Effector memory CD4-positive, alpha-beta T cell (primary cell): ENCODE measurements at places on chromosomes 4 and X.

GRCh38 chrX:19354625-19355024 lies 10.9 kb downstream of the PDHA1 start:
- no peak for DNase-seq

DNA sequence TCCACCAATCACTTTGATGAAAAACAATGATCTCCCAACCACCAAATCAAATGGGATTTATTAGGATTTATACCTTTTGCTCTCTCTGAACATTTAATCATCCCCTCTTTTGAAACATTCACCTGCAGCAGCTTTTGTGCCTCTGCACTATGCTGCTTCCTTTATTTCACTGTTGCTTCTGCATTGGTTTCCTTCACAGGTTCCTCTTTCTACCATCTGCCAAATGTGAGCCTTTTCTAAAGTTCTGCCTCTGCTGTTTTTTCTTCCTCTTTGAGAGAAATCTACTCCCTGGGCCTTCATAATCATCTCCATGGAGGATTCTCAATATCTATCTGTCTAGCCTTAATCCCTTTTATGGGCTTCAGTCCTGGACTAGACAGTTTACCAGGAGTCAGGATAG lies 24.7 kb downstream of the CUL4B start:
- DNase-seq = no peak

DNA sequence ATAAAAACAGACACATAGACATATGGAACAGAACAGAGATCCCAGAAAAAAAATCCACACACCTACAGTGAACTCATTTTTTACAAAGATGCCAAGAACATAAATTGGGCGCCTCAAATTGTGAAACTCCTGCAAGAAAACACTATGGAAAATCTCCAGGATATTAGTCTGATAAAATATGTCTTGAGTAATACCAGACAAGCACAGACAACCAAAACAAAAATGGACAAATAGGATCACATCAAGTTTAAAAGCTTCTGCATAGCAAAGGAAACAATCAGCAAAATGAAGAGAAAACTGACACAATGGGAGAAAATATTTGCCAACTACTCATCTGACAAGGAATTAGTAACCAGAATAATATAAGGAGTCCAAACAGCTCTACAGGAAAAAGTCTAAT lies 337.3 kb upstream of the DIPK2B start:
- no peak for DNase-seq

DNA sequence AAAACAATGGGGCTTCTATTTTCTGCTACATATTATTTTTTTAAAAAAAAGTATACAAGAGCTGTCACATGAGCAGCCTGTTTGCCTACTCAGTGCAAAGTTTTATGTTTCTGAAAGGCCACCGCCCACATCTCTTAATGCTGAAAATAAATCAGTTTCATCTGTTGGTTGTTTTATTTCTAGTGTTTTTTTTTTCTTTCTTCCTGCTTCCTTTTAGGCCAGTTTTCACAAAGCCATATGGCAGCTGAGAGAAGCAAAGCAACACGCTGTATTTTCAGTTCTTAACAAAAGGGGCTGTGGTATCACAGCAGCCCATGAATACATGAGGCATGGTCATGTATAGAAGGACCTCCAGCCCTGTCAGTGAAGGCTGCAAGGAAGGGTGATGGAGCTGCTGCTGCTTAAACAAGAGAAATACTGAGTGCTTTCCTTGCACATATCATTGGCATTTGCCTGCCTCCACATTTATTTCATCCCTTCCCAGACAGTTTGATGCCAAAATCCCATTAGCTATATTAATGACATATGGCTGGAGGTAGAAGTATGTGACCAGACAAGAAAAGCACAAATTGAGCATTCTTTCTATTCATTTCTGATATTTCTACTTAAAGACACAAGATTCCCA lies 172.5 kb downstream of the PCDH18 start:
- no peak for DNase-seq

DNA sequence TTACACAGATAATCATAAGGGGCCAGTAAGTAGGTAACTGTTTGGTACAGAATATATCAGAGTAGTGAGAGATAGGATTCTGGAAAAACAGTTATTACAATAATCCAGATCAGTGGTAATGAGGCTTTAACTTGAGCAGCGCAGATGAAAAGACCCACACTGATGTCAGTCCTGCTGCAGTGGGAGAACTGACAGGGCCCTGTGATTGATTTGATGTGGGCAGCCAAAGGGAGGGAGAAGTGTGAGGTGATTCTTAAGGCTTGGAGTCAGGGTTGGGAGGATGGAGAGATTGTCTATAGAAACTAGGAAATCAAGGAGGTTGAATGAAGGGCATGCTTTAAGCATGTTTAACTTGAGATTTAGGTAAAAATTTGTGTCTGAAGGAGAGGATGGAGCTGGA lies 161.4 kb downstream of the VSIG4 start:
- DNase-seq = no peak

- DNase-seq = no peak
These were observed 8.6 kb downstream of the F9 start for GRCh38 chrX:139538907-139539790.

DNA sequence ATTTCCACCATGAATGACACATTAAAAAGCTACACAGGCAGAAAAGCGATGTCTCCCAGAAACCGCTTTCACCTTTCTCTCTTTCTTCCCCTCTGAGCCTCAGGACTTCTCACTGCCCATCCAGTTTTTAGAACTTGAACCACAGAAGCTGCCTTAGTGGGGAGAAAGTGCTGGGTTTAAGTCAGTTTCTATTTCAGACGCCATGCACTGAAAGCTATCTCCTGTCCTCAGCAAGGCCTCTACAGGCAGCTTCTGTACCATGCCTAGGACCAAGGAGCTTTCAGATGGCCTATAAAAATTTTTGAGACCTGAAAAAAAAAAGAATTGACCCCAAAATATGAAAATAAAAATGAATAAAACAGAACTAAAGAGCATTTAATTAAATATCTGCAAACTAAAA lies 34.5 kb downstream of the RAB33B start:
- DNase-seq = no peak

- DNase-seq = no peak
These were observed 48.2 kb upstream of the PHOX2B start for GRCh38 chr4:41796545-41797210.

GRCh38 chrX:35166023-35166422 lies 223.4 kb downstream of the FAM47B start:
- no peak for DNase-seq

GRCh38 chr4:168643111-168643795 lies 146.4 kb downstream of the PALLD start:
- DNase-seq = no peak

- DNase-seq = no peak
These were observed 314.2 kb upstream of the IGFBP7 start for GRCh38 chr4:57424232-57424897.

- no peak for DNase-seq
These were observed 178.6 kb upstream of the MAMLD1 start for GRCh38 chrX:150184491-150184890.

DNA sequence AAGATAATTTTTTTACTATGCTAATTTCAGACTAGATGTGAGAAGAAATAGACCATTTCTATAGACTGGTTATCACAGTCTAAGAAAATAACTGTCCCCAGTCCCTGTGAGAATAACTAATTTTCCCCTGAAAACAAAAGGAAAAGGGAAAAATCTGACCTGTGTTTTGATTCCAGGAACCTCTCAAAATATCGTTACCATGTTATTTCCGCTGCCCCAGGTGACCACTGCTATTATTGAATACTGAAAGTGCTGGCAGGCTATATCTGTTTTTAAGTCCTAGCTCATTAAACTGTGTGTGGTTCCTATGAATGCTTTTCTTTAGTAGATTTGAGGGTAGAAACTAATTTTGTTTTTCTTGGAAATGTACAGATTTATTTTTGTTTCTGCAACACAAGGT lies 83.6 kb downstream of the GAB1 start:
- no peak for DNase-seq

GRCh38 chr4:10058371-10058770 lies 37.1 kb upstream of the SLC2A9 start:
- DNase-seq = no peak

- DNase-seq = no peak
These were observed 138.8 kb upstream of the IL15 start for GRCh38 chr4:141497627-141498026.

DNA sequence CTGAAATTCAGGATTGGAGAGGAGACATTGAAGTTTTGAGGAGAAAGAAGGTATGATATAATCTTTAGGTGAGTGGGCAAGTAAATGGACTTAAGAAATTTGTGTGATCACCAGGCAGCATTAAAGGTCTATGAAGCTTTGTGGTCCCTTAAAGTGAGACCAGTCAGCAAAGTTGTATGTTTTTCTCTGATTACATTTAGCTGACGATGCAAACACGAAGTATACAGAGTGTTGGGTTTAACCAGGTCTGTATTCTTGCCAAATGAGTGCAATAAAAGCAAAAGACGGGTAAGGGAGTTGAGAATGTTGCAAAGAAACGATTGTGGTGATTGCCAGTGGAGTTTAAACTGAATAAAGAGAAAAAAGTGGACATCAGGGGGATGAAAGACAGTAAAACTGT lies 11.6 kb upstream of the YIPF6 start:
- no peak for DNase-seq

- no peak for DNase-seq
These were observed 405 bp downstream of the CENPE start for GRCh38 chr4:103197765-103198110.

DNA sequence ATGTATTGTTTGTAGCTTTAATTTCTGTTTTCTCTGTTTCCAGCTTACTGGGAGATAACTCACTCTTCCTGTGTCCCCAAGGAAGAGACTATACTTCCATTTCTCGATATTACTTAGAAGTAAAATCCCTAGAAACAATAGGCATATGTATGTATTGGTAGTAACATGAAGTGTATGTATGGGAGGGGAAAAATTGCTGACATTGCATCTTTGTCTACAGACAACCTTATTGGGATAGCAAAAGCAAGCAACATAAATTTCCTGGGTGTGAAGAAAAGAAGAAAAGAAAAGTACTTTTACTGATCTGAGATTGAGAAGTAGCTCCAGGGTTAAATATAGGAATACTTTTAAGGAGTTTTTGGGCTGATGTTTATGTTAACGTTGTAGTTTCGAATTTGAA lies 15.4 kb downstream of the AP1AR start:
- no peak for DNase-seq

GRCh38 chrX:133847340-133847994 lies 137.9 kb downstream of the GPC3 start:
- no peak for DNase-seq

DNA sequence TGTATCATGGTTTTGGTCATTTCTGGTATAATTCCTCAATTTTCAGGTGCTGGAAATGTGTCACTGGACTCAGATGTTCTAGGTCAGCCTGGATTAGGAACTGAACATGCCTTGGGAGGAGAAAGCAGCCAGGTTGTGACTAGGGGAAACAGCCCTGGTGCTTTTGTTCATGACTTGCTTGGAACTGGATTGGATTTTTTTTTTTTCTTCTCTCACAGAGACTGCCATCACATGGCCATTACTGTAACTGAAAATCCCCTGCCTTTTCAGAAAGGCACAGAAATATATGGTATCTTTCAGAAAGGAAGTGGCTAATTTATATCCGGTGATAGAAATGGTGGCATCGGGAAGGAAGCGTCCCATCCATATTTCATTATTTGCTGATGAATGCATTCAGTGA lies 34.6 kb downstream of the SEPTIN11 start:
- DNase-seq = no peak

GRCh38 chrX:121221322-121221977 lies 174.0 kb downstream of the GLUD2 start:
- no peak for DNase-seq
